ENCODE measurements at places on chromosomes 13 and 19. TPM values are rescaled to one million over a fixed set of nuclear protein-coding genes. Genes with fewer than 3 reads are reported as not detected.

The LRCH1 gene
- 9.8 TPM for total RNA-seq

The PTH2 gene
- total RNA-seq = not detected

The ADGRE2 gene
- 0.70 TPM for total RNA-seq

The ZNF283 gene
- total RNA-seq = 5.5 TPM

The ELSPBP1 gene
- total RNA-seq = not detected

The RNF113B gene
- not detected for total RNA-seq

The ITGBL1 gene
- total RNA-seq = 1.8 TPM

The NLRP5 gene
- total RNA-seq = 0.03 TPM

All from A549 treated with GW870086 at 1 μM for 4 hours (cell line).